ENCODE measurements at places on chromosomes 3 and 15.
A peak's percentile ranks its signal among the peaks of the same experiment; 100 is the strongest.

GRCh38 chr3:1824359-1824758 is 274.3 kb upstream of the CNTN4 start:
- DNase-seq: no peak

DNA sequence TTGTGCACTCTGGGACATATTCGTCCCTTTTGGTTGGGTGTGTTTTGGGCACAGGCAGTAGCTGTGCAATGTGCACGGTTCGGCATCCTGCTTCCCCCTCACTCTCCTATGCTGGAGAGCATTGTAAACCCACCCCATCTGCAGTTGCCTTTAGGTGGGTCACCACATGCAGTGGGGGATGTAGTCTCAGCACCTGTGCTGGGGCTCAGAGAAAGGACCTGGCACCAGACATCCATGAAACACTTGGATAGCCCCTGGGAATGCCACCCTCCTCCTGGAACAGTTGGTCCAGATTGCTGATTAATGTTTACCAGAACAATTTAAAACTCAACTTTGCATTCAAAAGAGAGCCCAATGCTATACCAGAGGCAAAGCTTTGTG is 123.9 kb upstream of the MEF2A start:
- DNase-seq: no peak

- DNase-seq: no peak
Observed at GRCh38 chr15:70351391-70351790, 253.7 kb upstream of the TLE3 start.

- DNase-seq: no peak
Observed at GRCh38 chr15:70920981-70921696, 28.5 kb downstream of the LRRC49 start.

DNA sequence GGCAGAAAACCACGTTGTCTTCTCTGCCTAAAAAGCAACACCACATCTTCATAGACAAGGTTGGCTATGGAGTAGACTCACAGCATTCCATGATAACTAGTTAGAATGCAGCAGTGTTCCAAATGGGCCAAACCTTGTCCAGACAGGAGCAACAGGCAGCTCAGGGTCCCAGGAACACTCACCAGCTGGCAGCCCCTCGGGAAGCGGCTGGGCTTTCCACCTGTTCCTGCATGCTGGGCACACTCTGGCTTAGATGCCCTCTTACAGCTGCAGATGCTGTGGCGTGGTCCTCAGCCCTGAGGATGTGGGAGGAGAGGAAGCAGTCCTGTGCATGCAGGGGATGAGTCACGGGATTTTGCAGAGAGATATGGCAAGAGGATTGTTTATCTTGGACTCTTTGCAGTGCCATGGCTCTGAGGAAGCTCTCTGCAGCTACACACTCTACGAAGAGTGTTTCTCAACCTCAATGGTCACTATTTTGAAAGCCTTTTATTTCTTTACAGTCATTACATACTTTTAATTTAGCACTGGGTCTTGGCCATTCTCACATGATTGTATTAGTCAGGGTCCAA is 11.3 kb downstream of the NRROS start:
- DNase-seq: peak; percentile 95

GRCh38 chr3:65508750-65509422 is 529.8 kb downstream of the MAGI1 start:
- no peak for DNase-seq

GRCh38 chr15:68775671-68776476 is 44.8 kb downstream of the ANP32A start:
- DNase-seq: no peak

- no peak for DNase-seq
Observed at GRCh38 chr15:56948764-56949101, 30.3 kb downstream of the TCF12 start.

- DNase-seq: no peak
Observed at GRCh38 chr15:52415628-52416027, 113.1 kb downstream of the MYO5A start.

DNA sequence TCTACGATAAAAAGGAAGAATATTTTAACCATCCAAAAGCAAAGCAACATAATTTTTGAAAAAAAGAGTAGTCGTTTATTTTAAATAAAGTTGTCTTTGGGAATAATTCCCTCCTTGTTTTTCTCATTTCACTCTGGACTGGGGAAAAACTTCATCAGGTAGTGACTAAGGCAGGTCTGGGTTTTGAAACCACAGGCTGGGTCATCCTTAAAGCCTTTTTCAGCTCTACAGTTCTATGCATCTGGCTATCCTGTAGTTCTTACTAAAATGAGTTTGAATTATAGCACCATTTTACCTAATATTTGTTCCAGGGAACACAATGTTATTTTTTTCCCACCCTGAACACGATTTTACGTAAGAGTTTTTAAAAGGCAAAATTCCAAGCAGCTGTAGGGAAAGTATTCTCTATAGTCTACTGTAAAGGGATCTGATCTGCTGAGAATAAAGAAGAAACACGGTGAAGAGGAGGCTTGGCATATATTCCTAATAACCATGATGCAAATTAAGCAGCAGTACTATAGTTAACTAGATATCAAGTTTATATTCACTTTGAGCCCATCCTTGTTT is 107.7 kb downstream of the OSBPL10 start:
- DNase-seq: no peak

DNA sequence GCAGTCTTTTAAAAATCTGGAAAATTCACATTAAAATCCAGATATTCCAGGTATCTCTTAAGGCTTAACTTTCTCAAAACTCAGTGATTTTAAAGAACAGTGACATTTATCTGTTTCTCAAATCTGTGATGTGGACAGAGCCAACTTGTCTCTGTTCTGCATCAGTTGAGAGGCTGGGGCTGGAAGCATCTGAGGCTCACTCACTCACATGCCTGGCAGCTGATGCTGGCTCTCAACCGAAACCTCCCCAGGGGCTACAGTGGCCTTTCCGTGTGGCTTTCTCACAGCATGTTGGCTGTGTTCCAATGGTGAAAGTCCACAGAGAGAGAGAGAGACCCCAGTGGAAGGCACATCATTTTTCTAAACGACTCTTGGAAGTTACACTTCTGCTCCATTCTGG is 53.5 kb downstream of the CEMIP start:
- no peak for DNase-seq

- peak; percentile 10 for DNase-seq
Observed at GRCh38 chr3:24678421-24678865, 183.8 kb upstream of the THRB start.

DNA sequence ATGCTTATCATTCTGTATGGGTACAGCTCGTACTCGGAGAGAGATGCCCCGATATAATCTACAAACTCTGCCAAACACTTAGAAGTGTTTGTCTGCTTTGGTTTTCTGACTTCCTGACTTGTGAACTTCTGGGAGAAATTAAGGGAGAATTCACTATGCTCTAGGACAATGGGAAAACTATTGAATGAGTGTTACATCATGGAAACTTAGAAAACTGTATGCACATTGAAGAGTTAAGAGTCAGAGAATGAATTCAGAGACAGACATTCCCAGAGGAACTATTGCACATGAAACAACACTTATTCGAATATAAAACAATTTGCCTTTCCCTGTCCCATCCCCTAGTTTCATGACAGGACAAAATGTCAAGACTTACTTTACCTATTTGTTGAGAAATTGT is 57.8 kb downstream of the DTWD1 start:
- no peak for DNase-seq

GRCh38 chr3:36993326-36994283 is at the start of gene MLH1:
TSS of gene MLH1 (plus strand) at chr3:36993518. CDS start at chr3:36993548, 30 bp downstream.
- peak; percentile 72 for DNase-seq

DNA sequence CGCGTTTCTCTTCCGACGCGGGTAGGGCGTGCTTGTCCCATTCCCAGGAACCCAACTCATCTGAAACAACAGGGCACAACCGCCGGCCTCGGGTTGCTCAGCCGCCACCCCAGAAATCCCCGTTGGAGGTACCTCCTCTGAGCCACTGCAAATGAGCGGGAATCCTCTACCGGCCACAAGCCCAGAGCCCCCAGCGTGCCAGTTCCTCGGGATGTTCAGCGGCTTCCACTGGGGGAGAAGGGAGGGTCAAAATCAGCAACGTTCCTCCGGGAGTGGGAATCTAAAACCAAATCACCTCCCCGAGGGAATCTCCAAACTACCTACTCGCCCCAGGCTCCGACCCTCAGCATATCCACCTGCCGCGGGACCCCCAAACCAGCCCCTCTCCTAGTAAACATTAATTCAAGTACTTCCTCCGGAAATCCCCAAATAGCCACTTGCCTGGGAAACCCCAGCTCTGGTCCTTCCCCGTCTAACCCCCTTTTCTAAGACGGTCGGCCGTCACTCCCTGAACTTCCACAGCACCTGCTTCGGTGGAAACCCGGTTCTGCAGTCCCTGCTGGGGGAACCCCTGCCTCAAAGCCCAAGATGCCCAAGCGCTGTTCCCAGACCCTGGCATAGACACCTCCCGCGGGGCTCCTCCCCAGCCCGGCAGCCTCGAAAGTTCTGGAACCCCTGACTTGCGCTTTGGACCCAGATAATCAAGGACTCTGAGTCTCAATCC is 887 bp downstream of the OXTR start:
- no peak for DNase-seq

- DNase-seq: no peak
Observed at GRCh38 chr15:36370051-36370730, 209.2 kb upstream of the CDIN1 start.

- no peak for DNase-seq
Observed at GRCh38 chr3:171270541-171270940, 189.7 kb downstream of the TNIK start.

GRCh38 chr15:69031013-69032001 is 16.8 kb downstream of the NOX5 start:
- DNase-seq: peak; percentile 88

- DNase-seq: no peak
Observed at GRCh38 chr3:18556503-18557135, 131.5 kb upstream of the SATB1 start.

GRCh38 chr3:42139621-42140453 is 48.7 kb downstream of the TRAK1 start:
- DNase-seq: no peak

- DNase-seq: no peak
Observed at GRCh38 chr3:111667621-111668239, 72.6 kb upstream of the ZBED2 start.

GRCh38 chr3:98242155-98242554 is 21.9 kb upstream of the OR5H6 start:
- DNase-seq: no peak

DNA sequence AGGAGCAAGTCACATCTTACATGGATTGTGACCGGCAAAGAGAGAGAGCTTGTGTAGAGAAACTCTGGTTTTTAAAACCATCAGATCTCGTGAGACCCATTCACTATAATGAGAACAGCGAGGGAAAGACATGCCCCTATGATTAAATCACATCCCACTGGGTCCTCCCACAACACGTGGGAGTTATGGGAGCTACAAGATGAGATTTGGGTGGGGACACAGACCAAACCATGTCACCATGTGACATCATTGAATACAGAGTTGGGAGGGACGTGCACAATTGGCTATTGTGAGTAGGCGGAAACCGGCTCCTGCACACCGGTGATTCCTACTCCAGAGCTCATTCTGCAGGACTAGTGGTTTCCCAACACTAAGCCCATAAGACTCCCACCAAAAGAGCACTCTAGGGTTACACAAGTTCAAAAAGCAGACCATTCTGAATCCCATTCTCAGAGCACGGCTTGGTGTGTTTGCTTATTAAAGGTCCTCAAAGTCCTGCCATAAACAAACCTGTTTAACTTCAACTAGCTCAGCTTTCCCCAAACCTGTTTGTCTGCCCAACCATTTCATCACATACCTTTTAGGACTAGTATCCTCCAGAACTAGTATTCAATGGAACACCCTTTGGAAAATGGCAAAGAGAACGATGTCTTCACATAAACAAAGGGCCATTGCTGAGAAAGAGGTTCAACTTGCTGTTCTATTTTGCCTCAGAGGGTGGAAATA is 167.6 kb downstream of the TLE3 start:
- DNase-seq: no peak

DNA sequence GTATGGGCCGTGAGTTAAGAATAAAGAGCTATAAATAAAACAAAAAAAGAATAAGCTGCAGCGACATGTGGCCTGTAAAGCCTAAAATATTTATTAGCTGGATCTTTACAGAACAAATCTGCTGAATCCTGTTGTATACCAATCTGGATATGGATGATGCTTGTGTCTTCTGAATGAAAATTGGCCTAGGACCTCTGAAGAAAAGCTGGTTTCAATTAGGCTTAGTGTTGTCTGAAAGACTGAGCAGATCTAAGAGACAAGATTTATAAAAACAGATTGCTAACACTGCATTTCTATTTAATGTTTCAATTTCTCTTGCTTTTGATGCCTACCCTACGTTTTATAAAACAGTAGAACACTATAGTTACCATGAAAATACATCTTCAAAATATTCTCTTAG is 57.9 kb downstream of the ST3GAL6 start:
- DNase-seq: no peak

DNA sequence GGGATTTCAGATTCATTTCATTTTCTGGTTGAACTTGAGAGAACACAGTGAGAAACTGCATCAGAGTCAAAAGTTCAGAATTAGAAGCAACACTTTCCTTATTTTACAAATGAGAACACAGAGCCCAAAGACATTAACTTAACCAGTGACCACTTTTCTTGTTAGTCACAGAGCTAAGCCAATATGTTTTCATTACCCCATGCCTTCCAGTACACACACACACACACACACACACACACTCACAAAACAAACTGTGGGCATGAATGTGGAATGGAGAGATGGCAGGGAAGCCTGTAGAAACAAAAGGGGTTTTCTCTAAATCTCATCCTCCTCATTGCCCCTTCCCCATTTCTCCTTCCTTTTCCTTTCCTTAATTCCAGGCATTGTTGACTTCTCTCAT is 267.4 kb upstream of the GADL1 start:
- no peak for DNase-seq

DNA sequence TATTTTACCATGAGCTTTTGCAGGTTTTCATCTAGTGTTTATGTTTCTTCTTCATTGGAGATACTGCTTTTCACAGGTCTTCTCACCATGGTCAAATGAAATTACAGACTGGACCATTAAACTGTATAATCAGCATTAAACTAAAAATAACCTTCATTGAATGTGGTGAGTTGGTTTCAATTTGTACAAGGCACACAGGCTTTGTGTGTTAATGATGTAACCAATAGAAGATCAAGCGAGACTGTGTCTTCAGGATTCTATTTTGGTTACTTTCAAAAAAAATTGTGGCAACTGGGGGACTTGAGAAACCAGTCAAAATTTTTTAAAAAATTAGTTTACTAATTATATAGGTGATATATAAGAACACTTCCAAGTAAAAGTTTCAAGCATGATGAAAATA is 54.3 kb upstream of the GCSAM start:
- no peak for DNase-seq

All from 8988T (cell line).